ENCODE measurements at places on chromosomes 4 and X.

GRCh38 chr4:25012655-25013054 lies 18.1 kb downstream of the LGI2 start:
- DNase-seq: no peak

DNA sequence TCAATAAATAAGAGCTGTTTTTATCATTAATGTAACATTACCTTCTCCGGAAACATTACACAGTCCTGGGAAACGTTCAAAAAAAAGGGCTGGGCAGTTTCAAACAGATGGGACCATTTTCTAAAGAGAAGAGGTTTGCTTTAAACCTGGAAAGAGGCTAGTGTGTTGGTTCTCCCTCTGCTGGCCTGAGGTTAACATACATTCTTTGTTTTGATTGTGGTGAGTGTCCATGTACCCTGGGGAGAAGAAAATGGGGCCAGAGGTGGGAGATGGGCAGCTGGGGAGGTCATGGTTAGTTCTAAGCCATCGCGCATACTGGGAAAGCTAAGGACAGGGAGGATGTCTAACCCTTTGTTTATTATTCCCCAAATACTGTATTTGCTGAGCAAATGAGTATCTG lies 194.7 kb downstream of the CPEB2 start:
- no peak for DNase-seq

GRCh38 chr4:30863021-30863420 lies 142.9 kb downstream of the PCDH7 start:
- no peak for DNase-seq

- DNase-seq: no peak
Measured at GRCh38 chrX:136694431-136695087, 46.6 kb downstream of the CD40LG start.

DNA sequence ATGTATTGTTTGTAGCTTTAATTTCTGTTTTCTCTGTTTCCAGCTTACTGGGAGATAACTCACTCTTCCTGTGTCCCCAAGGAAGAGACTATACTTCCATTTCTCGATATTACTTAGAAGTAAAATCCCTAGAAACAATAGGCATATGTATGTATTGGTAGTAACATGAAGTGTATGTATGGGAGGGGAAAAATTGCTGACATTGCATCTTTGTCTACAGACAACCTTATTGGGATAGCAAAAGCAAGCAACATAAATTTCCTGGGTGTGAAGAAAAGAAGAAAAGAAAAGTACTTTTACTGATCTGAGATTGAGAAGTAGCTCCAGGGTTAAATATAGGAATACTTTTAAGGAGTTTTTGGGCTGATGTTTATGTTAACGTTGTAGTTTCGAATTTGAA lies 15.4 kb downstream of the AP1AR start:
- DNase-seq: no peak

- DNase-seq: no peak
Measured at GRCh38 chr4:19429684-19430083, 822.0 kb upstream of the SLIT2 start.

Data from tibial artery (tissue), 4 donors.